COLO829 (cell line): ENCODE measurements at places on chromosomes 2 and 18.
A peak's percentile ranks its signal among the peaks of the same experiment; 100 is the strongest.

DNA sequence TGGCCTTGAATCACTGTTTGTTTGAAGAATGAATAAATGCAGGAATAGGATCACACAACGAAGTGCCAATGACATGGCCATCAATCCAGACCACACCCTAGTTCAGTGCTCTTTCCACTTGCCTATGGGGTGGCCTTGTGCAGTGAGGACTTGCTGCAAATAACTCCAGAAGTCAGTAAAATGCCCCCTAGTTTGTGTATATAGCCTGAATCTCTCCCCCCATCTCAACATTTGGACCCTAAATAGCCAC is 299 bp downstream of the FABP1 start:
- DNase-seq, result no peak

DNA sequence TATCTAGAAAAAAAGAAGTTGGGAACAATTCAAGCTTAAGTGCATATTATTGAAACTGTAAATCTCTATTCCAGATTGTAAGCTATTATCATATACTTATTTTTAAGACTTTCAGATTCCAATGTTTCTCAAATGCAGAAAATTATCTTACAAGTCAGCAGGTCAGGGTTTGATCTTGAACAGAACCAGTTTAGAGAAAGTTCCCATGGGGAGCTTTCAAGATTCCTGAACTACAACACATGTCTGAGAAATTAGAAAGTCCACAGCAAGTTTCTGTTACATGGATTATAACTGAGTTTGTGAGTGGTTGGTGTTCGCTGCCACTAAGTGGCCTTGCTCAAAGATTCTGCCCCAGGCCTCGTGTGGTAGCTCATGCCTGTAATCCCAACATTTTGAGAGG is 31.6 kb upstream of the SP3 start:
- no peak for DNase-seq

- DNase-seq, result no peak
Observed at GRCh38 chr2:170997893-170998597, 69.0 kb downstream of the GORASP2 start.

DNA sequence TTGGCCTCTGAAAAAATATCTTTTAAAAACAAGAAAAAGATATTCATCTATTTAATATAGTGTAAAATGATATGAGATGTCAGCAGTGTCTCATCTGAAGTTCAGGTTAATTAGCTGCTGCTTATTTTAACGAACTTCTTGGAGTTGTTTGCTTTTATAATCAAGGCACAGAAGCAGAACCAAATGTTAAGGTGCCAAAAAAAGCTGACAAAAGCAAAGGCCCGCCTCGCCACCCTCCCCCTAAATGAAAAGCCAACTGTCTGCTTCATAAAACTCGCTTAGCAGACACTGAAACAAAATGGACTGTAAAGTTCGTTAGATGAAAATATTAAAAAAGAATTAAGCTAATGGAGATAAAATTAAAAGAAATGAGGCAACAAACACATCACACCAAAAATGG is 562.6 kb downstream of the ZEB2 start:
- no peak for DNase-seq

GRCh38 chr2:71700658-71701397 is 247.5 kb downstream of the DYSF start:
- peak; percentile 53 for DNase-seq

DNA sequence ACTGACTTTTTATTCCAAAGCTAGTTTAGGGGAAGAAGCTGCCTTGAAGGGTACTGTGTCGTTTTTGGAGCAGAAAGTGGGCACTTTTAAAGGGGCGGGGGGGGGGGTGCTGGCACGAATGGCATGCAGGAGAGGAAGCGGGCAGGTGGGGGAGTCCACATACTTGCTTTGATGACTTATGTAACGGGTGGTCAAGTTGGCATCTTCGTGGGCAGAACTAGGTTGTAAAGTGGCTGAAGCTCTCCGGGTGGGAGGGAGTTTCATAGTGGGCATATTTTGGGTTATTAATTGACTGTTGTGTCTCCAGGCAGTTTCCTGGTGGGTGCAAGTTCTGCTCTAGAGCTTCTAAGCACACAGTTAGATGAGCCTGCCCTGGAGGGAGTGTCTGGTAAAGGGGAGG is 19.9 kb downstream of the PCARE start:
- DNase-seq, result no peak

DNA sequence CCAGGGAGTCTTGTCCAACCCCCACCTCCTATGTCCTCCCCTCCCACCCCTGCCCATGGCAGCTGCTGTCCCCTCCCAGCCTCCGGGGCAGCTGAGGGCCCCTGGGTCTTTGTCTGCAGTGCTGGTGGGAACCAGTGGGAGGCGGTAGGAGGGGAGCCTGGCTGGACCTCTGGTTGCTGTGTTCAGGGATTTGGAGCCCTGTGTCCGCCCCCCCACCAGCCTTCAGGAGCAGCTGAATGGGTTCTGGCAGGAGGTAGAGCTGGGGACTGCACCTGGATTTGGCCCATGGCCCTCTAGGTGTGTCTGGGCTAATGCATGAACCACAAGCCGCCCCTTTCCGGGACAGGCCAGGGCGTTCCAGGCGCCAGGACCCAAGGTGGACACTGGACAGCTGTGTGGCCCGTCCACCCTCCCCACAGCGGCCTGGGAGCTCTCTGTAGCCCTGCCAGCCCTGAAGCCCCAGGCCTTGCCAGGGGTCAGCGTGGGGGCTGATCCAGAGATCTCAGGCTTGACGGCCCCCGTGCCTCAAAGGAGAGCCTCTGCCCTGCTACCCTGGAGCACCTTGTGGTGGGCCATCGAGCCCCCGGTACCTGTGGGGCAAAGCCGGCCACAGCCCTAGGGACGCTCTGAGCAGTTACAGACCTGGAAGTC is 25.4 kb downstream of the GPC1 start:
- no peak for DNase-seq

DNA sequence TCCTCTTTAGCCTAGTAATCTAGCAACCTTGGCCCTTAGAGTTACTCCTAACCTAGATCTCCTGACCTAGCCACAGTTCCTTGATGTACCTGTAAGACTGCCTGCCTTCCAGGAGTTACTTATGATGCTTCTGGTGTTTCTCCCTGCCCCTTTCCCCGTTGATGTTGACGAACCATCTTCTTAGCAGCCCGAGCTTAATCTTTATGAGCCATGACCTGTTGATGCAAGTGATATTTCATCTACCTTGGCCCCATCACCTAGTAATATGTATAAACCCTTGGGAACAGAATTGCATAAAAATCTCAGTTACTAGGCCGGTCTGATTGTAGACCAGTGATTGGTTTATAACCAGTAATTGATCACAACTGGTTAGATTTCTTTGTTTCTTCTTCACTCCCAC is 2.7 kb downstream of the IMPACT start:
- no peak for DNase-seq

DNA sequence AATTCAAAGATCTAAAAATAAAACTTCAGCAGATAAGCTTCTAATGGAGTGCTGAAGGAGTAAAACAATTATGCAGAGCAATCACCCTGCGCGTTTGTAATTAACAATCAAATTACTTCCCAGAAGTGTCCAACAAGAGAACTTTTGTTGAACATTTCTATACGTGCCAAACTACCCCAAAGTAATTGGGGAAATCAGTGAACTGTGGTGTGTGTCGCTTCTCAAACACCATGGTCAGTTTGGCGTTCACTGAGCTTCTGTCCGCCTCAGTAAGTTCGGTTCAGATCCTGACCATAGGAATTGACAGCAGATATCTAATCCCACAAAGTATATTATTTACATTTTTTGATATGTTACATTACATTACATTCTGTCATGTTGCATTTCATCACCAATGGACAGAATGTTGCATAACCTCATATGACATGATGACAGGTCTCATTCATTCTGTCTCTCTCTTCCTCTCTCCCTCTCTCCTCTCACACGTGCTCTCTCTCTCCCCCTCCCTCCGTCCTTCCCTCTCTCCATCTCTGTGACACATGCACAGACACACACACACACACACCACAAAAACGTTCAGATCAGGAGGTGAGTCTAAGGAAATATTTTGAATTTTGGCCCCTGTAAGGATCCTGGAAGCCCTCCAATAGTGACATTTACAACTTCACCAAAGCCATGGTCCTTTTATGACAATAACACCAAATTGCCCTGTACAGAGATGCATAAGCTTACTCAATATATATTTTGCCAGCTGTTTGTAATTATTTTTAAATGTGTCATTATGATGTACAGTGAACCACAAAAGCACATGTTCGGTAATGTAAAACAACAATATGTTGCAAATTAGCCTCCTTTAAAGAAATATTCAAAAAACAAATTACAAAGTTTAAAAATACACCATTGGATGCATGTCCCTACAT is 269.2 kb downstream of the FIGN start:
- no peak for DNase-seq

GRCh38 chr2:10876394-10876793 is 35.3 kb upstream of the KCNF1 start:
- DNase-seq, result no peak

DNA sequence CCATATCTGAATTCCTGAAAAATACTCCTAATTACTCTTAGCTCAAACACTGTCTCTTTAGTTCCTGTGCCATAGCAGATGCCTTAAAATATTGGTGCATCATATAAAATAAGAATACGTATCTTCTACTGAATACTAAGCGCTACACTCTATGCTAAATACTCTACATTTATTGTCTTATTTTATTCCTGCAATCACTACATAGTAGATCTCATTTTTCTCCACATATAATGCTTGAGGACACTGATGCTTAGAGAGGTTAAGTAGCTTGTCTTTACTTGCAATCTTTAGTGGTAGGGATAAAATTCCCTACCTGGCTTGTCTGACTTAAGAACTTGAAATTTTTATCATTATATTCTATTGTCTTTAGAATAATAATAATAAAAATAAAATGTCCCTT is 137.3 kb upstream of the SETBP1 start:
- DNase-seq, result no peak

- DNase-seq, result peak; percentile 79
Observed at GRCh38 chr2:71546777-71547281, 93.5 kb downstream of the DYSF start.

- no peak for DNase-seq
Observed at GRCh38 chr18:11665146-11665545, 23.9 kb upstream of the GNAL start.

DNA sequence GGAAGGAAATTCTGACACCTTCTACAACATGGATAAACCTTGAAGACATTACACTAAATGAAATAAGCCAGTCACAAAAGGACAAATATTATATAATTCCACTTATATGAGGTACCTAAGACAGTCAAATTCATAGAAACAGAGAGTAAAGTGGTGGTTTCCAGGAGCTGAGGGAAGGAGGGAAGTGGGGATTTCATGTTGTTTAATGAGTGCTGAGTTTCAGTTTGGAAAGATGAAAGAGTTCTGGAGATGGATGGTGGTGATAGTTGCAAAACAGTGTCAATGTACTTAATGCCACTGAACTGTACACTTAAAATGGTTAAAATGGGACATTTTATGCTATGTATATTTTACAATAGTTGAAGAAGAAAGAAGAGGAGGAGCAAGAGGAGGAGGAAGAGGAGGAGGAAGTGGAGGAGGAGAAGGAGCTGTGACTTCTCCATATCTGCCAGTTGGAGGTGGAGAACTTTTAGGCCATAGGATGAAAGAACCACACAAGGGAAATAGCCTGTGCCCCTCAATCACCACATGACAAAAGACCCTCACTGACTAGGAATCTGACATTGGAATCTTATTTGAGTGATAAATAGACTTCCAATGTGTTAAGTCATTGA is 55.3 kb upstream of the LGALSL start:
- no peak for DNase-seq

DNA sequence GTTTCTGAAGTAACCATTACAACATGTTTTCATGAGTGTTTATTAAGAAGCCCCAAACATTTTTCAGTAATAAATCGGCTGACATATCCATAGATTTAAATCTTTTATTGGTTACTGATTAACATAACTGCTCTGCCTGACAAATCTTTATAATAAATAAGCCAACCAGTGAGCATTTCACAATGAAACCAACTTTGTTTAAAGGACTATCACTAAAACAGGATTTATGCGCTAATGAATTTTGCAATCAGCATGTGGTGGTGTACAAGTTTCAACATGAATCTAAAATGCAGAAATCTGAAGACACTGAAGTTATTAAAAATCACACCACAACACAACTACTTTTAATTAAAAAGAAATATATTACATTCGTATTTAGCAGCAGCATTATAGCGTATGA is 166.7 kb downstream of the MEIS1 start:
- DNase-seq, result no peak
